Activated gamma-delta T cell treated with Interleukin-2 at 50 U/mL for 16 hours (primary cell): ENCODE measurements at places on chromosomes 2 and 18.
A peak's percentile ranks its signal among the peaks of the same experiment; 100 is the strongest.

GRCh38 chr2:191791953-191792560, 54.8 kb downstream of the CAVIN2 start:
- no peak for DNase-seq

- no peak for DNase-seq
Observed at GRCh38 chr2:52955079-52955478, 812.5 kb upstream of the CHAC2 start.

- DNase-seq, result peak; percentile 88
Observed at GRCh38 chr2:64646007-64646880, 7.5 kb downstream of the SERTAD2 start.

DNA sequence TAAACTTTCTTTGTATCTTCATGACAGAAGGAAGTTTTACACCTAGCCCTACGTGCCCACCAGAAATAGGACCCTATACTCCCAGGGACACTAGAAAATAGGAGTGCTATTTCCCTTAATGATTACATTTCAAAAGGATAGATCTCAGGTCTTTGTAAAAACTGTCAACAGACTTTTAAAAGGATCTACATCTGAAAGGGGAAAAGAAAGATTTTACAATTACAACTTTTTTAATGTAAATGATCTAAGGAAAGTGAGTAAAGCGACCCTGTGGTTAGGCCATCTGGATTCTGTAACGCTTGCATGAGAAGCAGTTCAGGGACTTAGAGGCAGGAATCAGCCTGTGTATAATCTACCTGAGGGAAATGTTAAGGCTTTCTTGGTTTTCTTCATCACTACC, 431.8 kb upstream of the MC4R start:
- no peak for DNase-seq

DNA sequence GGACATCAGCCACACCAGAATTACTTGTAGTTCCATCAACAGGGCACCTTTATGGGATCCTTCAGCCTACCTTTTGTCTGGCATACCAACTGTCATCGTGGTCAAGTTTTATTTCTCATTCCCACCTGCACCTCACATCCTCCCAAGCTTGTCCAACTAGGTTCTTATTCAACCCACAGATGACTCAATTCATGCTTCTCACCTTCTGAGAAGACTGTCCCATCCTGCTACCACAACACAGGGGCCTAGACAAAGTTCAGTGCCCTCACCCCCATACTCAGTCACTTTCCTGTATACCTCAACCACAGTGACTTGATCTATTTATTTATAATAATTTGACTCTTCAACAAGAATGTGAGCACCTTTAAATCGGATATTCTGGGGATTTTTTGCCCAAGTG, 114.4 kb upstream of the ACVR1C start:
- no peak for DNase-seq

DNA sequence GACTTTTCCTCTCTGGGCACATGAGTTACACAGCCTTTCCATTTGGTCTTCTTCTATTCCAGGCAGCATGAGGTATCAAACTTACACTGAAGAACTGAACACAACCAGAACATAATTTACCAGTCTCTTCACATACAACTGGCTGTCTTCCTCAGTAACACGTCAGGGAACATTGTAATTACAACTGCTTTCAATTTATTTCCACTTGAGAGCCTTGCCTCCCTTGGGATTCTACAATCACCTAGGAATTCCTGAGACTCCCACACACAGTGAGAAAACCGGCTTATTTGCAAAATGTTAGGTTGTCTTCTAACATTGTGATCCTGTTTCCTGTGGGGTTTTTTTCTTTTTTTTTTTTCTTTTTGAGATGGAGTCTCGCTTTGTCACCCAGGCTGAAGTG, 149.9 kb downstream of the TMX3 start:
- no peak for DNase-seq

DNA sequence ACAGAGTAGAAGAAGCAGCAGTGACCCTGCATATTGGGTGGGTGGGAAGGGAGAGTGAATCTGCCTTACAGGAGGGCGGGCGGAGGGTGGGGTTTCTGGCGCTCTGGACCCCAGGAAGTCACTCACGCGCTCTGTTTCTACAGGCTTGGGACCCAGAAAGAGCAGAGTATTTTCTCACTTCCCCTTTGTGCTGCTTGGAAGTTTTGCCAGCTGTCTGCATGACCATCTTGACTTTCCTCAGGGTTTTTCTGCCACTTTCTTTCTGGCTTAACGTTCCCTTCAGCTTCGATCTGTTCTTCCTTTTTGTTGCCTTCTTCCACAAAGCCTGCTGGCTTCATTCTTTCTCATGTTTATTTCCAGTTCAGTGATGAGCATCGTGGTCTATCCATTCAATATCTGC, 383.1 kb downstream of the GALR1 start:
- no peak for DNase-seq

DNA sequence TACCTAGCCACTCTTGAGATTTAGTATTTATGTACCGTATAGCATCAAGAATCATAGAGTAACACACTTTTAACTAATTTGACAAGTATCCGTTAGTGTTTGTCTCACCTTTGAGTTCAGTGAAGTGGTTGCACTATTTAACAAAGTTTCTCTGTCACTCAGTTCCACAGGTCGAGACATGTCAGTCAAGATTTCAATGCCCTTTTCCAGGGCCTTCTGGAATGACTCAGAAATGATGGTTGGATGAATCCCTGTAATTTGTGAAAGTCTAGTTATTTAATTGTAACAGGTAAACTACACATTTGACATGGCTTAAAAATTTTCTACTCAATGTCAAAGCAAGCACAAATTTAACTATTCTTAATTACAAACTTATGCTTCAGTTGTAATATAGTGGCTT, 9.7 kb downstream of the CCT4 start:
- DNase-seq, result no peak

DNA sequence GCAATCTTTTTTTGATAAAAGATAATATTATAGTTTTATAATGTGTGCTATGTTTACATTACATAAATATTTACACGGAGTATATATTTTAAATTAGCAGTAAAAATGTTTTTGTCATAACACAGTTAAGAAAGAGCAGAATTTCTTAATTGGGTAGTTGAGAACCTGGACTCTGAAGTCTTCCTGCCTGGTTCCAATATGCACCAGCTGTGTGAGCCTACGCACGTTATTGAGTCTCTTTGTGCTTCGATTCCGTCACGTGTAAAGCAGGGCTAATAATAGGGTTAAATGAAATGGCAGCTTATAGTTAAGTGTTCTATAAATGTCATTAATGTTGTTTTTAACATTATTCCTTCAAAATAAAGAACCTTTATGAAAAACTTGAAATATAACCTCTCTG, 1.2 kb upstream of the CCDC88A start:
- no peak for DNase-seq
